Amygdala (tissue), 56 donors: ENCODE measurements at places on chromosomes 7 and 10.

DNA sequence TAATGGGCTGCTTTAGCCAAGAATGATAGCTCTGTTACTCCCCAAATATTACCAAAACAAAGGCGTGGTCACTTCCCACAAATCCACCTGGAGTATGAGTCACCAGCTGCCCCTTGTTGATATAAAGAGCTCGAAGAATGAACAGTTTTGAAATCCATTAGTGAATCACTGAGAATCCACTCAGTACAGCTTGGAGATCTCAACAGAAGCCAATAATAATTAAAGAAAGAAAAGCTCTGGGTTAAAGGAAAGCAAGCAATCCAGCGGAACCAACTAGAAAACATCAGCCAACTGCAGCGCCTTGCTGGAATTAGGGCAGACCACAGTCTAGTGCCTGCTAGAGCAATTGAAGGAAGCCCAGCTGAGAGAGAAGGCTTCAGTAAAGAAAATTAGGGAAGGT lies 576.0 kb upstream of the C7orf33 start:
- no peak for DNase-seq

DNA sequence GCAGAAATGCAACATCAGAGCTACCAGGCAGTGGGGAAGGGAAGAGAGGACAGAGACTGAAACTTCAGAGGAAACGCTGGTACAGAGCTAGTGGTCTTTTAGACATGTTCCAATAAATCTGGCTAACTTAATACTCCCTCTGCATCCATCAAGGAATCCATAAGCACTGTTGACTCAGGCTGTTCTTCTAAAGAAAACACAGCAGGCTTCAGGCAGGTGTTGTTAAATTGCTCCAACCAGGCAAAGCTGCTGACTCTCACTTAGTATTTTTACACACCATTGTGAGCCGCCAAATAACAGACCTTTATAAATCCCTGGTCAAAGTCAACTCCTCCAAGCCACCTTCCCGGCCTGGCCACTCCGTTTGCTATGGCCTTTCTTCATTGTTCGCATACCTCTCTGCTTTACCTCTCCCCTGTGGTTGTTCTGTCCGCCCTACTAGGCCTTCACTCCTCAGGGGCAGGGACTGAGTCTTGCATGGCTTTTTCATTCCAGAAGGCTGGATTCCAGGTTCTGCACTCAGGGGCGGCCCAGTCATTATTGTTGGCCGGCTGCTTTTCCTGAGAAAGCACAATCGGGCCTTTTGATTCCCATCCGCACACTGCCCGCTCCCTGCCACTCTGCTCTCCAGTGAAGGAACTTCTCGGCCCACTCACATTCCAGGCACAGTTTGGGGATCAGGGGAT lies 18.4 kb downstream of the CREB3L2 start:
- no peak for DNase-seq

GRCh38 chr10:35339942-35340341 lies 3.6 kb downstream of the CCNY start:
- DNase-seq = no peak

DNA sequence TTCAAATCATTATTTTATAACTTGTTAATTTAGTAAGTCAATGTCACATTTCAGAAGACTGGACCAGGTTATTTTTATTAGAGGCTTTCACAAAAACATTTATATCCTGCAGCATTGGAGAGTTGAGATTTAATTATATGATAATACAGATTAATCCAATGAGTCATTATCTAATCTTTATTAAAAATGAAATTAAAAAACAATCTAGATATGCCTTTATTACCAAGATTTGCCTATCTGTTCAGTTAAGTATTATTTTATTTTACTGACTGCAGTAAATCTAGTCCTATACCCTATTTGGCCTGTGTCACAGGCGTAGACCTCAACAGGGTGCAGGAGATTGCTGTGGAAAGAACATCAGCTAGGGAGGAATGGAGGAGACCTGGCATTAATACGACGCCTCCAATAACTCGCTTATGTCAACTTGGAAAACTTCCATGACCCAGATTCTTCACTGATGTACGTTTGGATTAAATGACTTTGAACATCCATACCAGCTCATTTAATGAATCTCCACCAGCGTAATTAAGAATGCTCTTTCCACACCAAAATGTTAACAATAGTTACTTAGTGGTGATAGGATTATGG lies 18.2 kb downstream of the PAXIP1 start:
- DNase-seq = no peak

- DNase-seq = no peak
Observed at GRCh38 chr7:130345136-130345535, 520 bp downstream of the CPA5 start.

DNA sequence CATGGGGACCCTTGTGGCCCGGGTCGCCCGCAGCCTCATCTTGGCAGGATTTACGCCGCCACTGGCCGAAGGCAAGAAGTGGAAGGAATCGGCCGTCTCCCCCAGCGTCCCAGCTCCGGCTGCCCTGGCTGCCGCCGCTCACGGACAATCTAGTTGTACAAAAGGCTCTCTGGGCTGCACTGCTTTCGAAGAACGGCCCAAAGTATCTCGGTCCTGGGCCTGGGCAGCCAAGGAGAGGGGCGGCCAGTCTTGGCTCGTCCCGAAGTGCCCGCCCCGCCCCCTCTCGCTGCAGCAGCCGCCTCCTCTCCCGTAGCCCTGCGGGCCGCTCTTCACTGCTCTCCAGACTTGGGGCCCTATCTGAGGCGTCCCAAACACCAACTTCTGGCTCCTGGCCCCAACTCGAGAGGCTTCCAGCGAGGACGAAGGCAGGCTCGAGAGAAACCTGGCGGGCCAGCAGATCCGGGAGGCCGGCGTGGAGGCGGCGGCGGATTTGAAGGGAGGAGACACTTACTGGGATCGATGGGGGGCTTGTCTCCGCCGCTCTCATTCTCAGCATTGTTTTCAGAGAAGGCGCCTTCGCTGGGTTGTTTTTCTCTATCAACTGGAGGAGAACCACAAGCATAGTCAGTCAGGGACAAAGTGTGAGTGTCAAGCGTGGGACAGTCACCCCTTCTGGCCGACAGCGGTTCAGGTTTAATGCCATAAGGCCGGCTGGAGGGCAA lies 809 bp downstream of the HOXA9 start:
- no peak for DNase-seq

- DNase-seq = no peak
Observed at GRCh38 chr10:129761197-129761972, 202.7 kb downstream of the EBF3 start.

DNA sequence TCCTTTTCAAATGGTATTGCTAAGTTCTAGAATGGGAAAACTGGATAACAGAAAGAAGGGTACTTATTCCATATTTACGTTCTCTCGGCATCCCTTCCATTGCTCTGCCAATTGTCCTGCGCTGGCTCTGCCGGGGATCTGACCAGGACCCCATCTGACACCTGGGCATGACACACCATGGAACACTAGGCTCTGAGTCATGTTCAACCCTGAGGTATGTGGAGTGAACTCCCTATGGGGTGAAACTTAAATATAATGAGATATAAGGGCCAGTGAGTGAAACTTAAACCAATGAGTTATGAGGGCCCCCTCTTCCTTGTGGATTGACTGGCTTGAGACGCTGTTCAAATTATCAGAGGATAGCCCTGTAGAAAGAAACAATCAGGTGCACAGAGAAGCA lies 55.1 kb upstream of the ZEB1 start:
- DNase-seq = no peak

- DNase-seq = no peak
Observed at GRCh38 chr10:529468-530230, 159.8 kb downstream of the DIP2C start.

DNA sequence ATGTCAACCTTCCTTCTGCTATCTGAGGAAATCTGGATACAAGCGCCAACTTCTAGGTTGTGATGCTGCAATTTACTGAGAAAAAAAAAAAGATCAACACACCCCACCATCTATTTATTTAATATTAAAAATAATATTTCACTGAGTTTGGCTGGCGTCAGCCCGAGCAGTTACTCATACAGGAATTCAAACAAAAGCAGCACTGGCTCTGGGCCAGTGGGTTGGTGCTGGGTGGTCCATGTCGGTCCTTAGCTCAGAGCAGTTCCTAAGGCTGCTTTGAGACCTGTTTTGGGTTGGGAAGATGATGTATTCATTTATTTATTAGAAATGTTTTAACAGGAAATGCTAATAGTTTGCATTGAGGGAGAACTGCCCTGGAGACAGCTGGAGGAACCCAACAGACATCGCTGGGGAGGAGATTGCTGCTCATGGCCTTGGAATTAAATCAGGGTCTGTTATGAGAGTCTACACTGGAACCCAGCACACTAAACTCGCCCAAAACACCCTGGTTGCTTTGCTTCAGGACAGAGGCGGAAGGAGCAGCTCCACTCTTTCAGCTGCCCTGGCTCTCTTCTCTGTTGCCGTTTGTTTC lies 36.3 kb upstream of the GOT1 start:
- no peak for DNase-seq

- peak; percentile 52 for DNase-seq
Observed at GRCh38 chr10:117374506-117375359, 507 bp downstream of the PDZD8 start.

- DNase-seq = no peak
Observed at GRCh38 chr10:75877877-75878276, 446.5 kb downstream of the LRMDA start.

DNA sequence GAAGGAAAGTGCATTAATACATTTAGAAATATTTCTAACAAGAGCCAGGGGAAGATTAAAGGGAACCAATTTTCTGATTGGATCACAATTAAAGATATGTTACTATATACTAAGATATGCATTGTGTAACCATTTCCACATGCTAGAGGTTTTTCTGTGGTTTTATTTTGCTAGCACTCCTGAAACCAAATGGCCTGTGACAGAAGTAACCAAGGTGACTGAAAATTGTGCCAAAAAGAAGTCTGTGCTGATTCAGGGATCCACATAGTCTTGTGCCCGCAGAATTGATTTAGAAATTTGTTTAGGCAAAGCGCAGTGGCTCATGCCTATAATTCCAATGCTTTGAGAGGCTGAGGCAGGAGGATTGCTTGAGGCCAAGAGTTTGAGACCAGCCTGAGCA lies 1.8 kb downstream of the CC2D2B start:
- no peak for DNase-seq

- no peak for DNase-seq
Observed at GRCh38 chr10:2936816-2937215, 130.5 kb upstream of the PFKP start.

GRCh38 chr7:128120976-128121490 lies 89.8 kb upstream of the LRRC4 start:
- no peak for DNase-seq

DNA sequence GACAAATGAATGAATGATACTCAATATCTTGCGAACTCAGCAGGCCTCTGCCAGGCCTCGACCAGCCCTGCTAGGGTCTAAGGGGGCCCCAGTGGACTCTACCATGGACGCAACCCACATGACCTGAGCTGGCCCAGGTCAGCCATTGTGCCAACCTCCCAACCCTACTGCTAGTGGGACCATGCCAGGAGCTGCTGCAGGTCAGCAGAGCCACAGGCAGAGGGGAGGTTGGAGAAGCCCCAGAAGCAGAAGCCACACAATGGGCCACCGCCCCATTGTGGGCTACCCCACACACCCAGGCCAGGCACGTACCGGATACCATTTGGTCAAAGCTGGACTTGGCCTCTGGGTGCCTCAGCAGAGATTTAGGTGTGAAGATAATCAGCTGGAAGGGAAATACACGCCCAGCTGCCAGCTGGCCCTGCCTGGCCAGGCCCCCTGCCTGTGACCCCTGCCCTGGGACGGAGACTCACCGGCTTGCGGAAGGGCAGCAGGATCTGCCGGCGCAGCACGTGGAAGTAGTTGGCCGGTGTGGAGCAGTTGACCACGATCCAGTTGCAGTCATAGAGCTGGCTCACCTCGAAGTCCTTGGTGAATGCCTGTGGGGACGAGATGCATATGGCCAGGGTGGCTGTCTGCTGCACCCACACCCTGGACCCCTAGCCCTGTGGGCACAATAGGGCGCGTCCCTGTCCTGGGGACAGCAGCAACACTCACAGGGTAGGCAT lies 24.5 kb downstream of the OGDHL start:
- no peak for DNase-seq

DNA sequence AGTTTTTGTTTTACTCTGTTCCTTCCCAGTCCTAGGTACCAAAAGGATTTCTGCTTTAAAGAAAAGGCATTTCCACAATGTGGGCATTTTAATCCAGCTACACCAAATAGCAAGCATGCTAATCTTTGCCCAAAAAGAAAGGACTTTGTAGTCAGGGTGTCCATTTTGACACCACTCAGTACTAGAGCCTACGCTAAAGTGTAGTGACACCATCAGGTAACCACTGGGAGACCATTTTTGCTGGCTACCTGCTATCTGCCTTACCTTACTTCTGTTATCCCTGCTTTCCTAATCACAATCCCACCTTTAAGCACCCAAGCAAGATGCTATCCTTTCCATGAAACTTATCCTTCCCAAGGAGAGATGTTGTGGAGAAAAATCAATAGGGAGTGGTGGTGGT lies 129.7 kb downstream of the VPS50 start:
- no peak for DNase-seq

- DNase-seq = no peak
Observed at GRCh38 chr7:91082852-91083495, 181.3 kb upstream of the FZD1 start.

GRCh38 chr10:63286754-63287264 lies 153.7 kb downstream of the NRBF2 start:
- DNase-seq = no peak

- DNase-seq = no peak
Observed at GRCh38 chr7:97480772-97481390, 251.0 kb upstream of the TAC1 start.

DNA sequence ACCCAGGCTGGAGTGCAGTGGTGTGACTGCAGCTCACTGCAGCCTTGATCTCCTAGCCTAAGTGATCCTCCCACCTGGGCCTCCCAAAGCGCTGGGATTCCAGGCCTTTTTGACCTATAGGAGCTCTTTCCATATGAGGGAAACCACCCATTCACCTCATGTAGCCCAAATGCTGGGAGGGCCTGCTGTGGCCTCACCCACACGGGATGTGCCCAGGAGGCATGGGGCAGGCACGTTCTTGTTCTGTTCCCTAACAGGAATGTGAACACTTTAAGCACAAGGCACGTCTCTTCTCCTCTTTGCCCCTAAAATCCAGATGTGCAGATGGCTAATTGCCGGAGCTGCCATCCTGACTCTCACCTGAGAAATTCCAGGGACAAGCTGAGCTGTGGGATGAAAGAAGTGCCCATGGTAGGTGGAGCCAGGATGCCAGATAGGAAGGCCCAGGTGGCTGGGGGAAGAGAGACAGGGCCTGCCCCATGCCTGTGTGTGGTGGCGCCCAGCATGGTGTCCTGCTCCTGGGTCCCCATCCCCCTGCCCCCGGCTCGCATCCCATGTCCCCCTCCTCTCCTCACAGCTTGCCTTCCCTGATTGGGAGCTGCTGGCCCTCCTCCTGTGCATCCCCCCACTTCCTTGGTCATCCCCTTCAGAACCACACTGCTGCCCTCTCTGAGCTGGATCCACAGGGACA lies 17.3 kb downstream of the CAMK2B start:
- no peak for DNase-seq

GRCh38 chr7:88669913-88670312 lies 89.6 kb upstream of the ZNF804B start:
- DNase-seq = no peak

- no peak for DNase-seq
Observed at GRCh38 chr10:13352519-13352918, 4.4 kb upstream of the SEPHS1 start.
